ENCODE measurements at places on chromosomes 5 and 9. TPM values are rescaled to one million over a fixed set of nuclear protein-coding genes. Genes with fewer than 3 reads are reported as not detected.

Gene DPYSL3
- not detected for polyA plus RNA-seq

Gene BNC2
- not detected for polyA plus RNA-seq

Gene ANXA1
- 517 TPM for polyA plus RNA-seq

DNA sequence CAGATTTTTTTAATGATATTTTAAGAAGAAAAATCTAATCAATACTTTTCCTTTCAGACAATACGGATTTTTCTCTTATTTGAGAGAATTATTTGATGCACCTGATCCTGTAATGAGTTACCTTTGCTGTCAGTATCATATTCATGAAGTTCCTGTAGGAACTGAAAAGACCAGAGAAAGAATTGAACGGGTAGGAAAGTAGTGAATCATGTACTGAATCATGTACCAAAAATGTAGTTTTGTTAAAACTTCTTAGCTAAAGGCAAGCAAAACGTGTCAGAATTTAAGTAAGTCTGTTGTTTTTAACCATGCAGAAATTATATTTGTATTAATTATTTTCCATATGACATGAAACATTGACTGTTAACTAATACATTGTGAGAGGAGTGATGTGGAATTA, 56.6 kb downstream of the SMC5 start:
- no peaks in the 10 kb centered on the region for H3K4me1 ChIP-seq
- no peaks in the 10 kb centered on the region for H3K27me3 ChIP-seq
- H3K36me3 ChIP-seq, result peaks cover 20% of the 10 kb centered on the region
- H3K4me3 ChIP-seq, result no peak overlapping the region
- no peak for DNase-seq
- no peak overlapping the region for H3K27ac ChIP-seq

- no peak overlapping the region for H3K27ac ChIP-seq
- H3K4me1 ChIP-seq, result no peaks in the 10 kb centered on the region
- no peaks in the 10 kb centered on the region for H3K36me3 ChIP-seq
- no peak overlapping the region for H3K4me3 ChIP-seq
Observed at GRCh38 chr5:5857396-5857795, 434.9 kb downstream of the ICE1 start.

Data from CD8-positive, alpha-beta memory T cell (primary cell).